ENCODE measurements at places on chromosomes 7 and 10. TPM values are rescaled to one million over a fixed set of nuclear protein-coding genes. Genes with fewer than 3 reads are reported as not detected.

GRCh38 chr10:113872139-113873030 lies 17.9 kb downstream of the NHLRC2 start:
- DNase-seq, result peak; percentile 61

- DNase-seq, result no peak
These were observed 4.5 kb upstream of the GATA3 start for GRCh38 chr10:8049865-8050555.

DNA sequence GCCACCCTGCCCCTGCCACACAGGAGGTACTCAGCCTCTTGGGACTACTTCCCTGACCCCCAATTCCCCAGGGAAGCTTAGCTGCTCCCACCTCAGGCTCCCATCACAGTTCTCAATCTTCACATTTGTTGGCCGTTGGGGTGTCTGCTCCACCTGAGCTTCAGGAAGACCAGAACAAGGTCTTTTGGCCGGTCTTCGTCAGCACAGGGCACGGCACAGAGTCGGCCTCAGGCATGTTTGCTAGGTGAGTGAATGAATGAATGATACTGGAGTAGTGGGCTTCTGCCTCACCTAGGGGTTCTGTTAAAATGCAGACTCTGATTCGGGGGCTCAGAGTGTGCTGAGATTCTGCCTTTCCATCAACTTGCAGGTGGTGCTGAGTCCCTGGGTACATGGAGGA lies 20.3 kb downstream of the GPRIN2 start:
- DNase-seq, result no peak

DNA sequence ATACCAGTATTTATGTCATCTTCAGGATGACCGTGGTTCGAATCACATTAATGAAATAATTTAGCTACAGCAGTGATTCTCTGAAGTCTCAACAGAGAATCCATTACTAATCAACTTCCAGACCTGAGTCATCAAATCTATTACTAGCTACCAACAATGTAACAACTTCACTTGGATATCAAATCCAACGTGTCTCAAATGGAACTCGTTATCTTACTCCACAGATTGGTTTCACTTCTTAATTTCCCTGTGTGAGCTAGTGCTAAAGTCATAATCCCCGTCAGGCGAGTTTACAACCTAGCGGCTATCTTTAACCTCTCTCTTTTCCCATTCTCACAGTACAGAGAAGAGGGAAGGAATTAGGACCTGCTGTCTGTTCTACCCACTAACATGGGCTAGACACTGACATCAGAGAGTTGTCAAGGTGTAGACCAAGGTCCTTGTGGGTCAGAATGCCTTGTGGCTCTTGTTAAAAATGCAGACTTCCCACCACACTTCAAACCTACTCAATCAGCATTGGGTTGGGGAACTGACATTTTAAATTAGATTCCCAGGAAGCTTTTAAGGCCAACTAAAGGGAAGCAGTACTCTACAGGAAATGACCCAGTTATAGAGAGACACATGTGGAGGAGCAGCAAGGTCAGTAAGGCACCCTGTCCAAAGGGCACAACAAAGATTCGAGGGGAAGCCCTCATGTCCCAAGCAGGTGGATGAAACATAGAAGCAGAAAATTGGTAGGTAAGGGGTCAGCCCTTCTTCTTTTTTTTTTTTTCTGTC lies 57.3 kb upstream of the GSAP start:
- no peak for DNase-seq

GRCh38 chr10:91247360-91248111 lies 27.1 kb downstream of the PCGF5 start:
- no peak for DNase-seq

GRCh38 chr10:111384556-111384955 lies 307.7 kb downstream of the ADRA2A start:
- DNase-seq, result no peak

- no peak for DNase-seq
These were observed at the start of gene SLC16A9 for GRCh38 chr10:59709395-59710125. TSS of gene SLC16A9 (minus strand) at chr10:59709850. CDS start at chr10:59684291, 25,559 bp downstream.

Gene SLC16A9
- total RNA-seq, result not detected

Gene DYNC1I1
- total RNA-seq, result 0.40 TPM

Gene HSPB1
- 5.2 TPM for total RNA-seq

Gene FFAR4
- not detected for total RNA-seq

Gene SPDYE5
- total RNA-seq, result not detected

Gene HOXA9
- total RNA-seq, result not detected

Gene TIMM23
- total RNA-seq, result 44.1 TPM

Gene NYAP1
- not detected for total RNA-seq
